Right hindlimb (tissue), 1 donor: ENCODE measurements at places on chromosomes 7 and 10.

GRCh38 chr7:23928418-23928775 lies 218.4 kb downstream of the STK31 start:
- peak; percentile 22 for DNase-seq

DNA sequence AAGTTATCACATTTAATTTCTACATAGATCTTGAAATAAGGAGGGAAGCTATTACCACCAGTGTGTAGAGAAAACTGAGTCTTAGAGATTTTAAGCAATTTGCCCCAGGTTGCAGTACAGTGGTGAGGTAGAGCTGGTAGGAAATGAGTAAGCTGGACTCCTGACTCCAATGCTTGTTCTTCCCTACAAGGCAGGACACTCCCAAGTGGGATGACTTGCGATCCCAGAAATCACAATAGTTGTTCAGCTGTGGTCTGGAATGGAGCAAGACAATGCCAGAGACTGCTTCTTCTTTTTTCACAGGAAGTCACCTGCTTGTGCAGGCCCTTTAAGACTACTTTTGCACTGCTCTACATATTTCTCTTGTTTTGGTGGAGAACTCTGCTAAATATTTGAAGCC lies 327.2 kb upstream of the BMPER start:
- no peak for DNase-seq

DNA sequence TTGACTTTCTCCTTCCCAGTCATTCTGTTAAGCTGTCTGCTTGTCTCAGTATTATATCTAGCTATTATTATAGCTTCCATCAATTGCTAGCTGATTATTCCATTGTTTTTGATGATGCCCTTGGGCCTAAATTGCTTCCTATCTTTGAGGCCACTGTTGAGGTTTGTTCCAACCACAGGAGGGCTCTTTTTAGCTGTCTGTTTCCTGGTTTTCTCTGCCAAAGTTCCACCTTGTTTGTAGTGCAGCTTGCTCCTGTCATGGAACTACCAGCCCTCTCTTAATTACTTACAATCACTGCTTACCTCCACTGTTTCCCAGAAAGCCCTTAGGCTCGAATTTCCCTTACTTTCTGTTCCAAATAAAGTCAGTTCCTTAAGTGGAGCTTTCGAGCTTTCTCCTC lies 118.7 kb upstream of the SEC61G start:
- no peak for DNase-seq

DNA sequence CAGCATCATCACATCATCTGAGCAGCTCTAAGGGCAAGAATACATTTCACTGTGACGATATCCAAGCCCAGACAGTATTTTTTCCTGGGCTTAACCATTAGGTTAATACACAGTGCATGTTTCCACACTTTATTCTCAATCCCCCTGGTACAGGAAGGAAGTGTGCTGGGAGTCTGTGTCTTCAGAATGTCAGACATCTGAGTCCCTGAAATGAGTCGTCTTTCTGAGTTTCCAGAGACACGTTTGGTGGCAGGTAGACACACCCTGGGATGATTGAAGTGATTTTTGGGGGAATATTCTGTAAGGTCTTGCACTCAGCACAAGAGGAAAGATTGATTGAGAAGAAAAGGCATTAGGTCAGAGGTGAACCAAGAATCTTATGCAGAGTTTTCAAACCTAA lies 13.1 kb upstream of the SHH start:
- no peak for DNase-seq

- no peak for DNase-seq
Observed at GRCh38 chr10:13161857-13162271, 506 bp downstream of the MCM10 start.

DNA sequence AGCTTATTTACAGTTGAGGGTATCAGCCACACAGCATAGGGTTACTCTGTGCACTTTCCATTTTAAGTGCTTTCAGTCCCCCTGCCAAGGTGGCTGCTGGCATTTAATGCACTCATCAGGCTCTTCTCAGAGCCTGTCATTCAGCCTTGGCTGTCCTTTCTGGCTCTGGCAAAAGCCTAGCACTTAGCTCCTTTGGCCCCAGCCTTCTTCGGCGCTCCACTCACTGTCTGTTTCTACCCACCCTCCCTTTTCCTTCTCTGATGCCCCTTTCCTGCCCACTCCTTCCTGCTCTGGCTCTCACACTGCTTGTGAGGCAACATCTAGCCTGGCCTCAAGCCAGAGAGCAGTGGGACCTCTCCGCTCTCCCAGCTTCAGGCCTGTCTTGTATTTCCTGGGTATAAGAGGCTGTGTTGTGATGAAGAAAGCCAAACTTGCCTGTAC lies 60.2 kb downstream of the WIPF3 start:
- DNase-seq = peak; percentile 57

DNA sequence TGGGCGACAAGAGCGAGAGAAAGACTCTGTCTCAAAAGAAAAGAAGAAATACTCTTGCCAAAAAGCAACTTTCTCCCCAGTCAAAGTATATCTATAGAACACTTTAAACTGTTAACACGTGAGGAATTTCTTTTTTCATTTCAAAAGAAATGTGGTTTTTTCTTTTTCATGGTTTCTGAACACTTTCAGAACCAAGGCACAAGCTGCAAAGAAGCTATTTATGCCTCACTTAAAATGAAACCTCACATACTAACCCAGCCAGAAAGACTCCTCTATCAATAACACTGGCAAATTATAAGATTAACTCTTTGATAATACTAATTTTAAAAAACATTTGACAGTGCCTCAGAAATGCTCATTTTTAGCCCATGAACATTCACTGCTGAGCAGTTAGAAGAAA lies 20.9 kb downstream of the TBX20 start:
- no peak for DNase-seq

GRCh38 chr10:100745882-100746783 lies 751 bp downstream of the PAX2 start:
- no peak for DNase-seq
